NCI-H510A (cell line): ENCODE measurements at places on chromosomes 6 and 20.

DNA sequence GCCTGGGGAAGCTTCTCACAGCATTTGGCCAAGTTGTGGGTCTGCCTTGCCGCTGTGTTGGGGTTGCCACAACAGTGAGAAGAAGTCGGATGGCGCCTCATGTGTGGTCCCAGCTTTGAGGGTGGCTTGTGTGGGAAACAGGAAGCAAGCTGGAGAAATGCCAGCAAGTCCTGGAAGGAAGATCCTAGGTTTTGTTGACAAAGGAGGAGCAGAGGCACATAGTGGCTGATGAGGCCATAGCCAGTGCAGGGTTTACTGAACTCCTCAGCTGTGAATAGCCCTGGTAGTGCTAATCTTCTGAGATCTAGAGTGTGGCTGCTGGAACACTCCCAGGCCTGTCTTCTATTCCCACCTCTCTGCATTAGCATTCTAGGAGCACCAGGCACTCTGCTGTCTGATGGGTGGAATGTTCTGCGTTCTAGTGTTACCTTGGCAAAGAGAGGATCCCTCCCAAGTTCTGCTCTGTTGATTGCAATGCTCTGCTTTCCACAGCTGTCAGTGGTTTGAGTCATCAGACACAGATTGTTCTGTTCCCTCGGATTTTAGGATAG lies 25.2 kb downstream of the SNPH start:
- no peak for DNase-seq

DNA sequence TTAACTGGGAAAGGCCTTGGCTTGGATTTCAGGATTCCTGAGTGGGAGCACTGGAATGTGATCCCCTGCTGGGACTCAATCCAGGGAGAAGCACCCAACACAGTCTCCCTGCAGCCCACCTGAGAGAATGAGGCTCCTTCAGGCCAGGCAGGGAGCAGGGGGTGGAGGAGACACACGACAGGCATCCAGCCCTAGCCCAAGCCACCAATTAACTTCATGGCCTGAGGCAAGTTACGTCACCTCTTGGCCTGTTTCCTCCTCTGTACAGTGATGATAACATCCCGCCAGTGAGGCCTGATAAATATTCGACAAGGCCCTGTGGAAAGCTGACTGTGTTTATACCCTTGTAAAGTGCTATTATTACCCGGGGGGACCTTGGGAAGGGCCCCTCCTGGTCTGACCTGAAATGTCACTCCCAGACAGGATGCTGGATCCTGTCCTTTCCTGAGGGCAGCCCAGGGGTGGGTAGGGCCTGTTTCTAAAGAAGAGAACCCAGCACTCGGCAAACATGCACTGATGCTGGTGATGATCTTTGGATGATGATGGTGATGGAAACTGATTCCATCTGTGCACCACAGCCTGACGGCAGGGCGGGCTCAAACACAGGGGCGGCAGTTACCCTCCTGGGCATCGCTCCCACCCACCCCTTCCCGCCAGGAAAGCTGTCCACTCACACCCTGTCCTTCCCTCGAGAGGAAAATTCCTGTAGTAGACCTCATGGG lies 12.4 kb downstream of the FRS3 start:
- DNase-seq = no peak

DNA sequence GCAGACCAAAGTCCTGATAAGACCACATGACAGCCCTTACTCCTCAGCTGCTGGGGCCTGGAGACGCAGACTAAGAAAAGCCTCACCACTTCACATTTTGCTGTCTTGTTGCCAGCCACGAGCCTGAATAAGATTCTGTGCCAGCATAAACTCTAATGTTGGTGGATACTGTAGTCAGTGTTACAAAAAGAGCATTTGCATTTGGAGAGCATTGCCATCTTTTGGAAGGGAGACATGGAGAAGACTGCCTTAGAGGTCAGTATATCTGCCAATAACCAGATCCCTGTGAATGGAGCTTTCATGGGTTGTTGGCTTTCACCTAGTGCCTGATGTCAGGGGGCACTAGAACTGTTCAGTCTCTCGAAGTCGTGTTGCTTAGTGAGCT lies 315.2 kb downstream of the ZFAND3 start:
- no peak for DNase-seq

GRCh38 chr20:59157961-59158541 lies 5.6 kb upstream of the ZNF831 start:
- no peak for DNase-seq

GRCh38 chr6:1328129-1328800 lies 16.4 kb downstream of the FOXQ1 start:
- no peak for DNase-seq

DNA sequence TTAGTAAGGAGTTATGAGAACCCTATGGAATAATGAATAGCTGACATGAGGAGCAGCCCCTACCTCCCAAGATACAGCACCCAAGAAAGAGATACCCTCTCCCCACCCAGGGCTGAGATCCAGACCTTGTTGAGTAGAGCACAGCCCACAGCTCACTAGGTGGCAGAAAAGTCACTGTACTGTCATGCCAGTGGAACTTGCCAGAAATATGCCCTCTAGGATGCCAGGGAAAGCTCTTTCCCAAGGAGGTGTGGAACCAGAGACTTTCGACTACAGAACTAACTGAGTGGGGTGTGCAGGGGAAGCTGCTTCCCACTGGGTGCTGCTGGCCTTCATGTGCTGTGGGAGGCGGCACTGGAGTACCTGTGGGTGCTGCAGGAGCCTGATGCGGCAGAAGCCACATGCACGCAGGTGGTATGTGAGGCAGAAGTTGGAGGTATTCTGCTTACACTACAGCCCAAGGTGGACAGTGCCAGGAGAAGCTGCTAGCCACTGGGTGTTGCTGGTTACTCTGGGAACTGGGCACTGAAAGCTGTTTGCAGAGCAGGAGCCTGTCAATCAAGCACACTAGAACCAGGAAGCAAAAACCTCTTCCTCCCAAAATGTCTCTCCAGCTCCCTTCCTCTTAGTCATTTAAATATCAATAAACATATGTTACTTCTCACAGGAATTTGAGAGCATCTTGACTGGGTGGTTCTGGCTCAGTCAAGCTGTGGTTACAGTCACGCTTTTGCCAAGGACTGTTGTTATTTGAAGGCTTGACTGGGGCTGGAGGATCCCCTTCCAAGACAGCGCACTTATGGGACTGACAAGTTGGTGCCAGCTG lies 17.8 kb downstream of the ARMC12 start:
- no peak for DNase-seq

DNA sequence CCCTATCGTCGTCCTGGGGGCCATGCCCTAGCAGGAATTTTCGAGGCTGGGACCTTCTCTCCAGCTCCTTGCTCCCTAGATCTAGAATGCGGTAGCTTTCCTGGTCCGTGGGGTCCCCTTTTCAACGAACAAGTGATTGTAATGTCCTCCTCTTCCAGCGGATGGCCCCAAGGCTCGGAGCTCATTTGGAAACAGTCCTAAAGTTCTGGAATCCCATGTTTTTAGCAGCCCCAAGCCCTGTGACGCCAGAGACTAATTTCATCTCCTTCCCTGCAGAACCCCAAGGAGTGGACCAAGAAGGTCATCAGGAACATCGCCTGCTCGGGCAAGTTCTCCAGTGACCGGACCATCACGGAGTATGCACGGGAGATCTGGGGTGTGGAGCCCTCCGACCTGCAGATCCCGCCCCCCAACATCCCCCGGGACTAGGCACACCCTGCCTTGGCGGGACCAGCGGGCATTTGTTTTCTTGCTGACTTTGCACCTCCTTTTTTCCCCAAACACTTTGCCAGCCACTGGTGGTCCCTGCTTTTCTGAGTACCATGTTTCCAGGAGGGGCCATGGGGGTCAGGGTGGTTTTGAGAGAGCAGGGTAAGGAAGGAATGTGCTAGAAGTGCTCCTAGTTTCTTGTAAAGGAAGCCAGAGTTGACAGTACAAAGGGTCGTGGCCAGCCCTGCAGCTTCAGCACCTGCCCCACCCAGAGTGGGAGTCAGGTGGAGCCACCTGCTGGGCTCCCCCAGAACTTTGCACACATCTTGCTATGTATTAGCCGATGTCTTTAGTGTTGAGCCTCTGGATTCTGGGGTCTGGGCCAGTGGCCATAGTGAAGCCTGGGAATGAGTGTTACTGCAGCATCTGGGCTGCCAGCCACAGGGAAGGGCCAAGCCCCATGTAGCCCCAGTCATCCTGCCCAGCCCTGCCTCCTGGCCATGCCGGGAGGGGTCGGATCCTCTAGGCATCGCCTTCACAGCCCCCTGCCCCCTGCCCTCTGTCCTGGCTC lies 48.5 kb downstream of the PYGB start:
- no peak for DNase-seq

GRCh38 chr6:104166055-104166668 lies 693.6 kb downstream of the HACE1 start:
- DNase-seq = no peak

DNA sequence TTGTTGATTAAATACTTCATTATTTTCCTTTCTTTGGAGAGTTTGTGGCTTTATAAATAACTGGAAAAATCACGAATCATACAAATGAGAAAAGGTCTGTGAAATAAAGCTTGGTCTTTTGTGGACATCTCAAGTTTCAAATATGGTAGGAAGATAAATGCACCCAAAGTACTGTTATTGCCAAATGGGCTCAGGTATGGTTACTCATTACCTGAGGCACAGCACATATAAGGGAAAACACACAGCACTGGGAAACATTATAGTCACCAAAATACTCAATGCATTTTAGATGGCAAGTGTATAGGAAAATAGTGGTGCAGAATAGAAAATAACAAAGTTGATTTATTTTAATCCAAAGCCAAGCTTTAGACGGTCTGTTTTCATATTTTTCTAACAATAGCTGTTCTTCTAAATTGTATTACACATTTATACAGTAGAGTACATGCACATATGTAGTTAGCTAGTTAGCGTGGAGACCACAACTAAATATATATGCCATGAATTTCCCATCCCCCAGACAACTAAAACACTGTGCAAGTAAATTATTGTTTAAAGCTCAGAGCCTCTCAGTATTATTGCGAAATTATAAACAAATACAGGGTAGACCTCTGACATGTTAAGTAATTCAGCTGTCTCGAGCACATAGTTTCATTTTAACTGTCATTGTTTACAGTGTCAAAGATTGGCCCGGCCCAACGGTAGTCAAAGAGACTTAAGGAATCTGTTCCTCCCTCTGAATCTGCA lies 336.0 kb downstream of the SYNE1 start:
- DNase-seq = no peak

DNA sequence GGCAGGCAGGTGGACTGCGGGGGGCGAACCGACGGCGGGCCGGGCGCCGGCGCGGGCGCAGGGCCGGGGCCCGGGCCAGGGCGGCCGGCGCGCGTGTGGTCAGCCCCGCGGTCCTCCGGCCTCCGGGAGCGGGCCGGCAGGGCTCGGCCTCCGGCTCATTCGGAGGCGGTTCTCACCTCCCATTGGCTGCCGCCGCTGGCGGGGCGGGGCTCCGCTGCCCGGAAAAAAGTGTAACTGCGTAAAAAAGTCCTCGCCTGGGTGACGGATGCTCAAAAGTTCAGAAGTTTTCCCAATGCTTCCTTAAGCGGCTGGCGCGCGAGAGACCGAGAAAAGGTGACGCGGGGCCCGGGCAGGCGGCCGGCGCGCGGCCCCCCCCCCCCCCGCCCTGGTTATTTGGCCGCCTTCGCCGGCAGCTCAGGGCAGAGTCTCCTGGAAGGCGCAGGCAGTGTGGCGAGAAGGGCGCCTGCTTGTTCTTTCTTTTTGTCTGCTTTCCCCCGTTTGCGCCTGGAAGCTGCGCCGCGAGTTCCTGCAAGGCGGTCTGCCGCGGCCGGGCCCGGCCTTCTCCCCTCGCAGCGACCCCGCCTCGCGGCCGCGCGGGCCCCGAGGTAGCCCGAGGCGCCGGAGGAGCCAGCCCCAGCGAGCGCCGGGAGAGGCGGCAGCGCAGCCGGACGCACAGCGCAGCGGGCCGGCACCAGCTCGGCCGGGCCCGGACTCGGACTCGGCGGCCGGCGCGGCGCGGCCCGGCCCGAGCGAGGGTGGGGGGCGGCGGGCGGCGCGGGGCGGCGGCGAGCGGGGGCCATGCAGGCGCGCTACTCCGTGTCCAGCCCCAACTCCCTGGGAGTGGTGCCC lies at the start of gene FOXC1:
TSS of gene FOXC1 (plus strand) at position 268 of the 849 bp plus-strand sequence. CDS start at position 799, 531 bp downstream.
- no peak for DNase-seq

DNA sequence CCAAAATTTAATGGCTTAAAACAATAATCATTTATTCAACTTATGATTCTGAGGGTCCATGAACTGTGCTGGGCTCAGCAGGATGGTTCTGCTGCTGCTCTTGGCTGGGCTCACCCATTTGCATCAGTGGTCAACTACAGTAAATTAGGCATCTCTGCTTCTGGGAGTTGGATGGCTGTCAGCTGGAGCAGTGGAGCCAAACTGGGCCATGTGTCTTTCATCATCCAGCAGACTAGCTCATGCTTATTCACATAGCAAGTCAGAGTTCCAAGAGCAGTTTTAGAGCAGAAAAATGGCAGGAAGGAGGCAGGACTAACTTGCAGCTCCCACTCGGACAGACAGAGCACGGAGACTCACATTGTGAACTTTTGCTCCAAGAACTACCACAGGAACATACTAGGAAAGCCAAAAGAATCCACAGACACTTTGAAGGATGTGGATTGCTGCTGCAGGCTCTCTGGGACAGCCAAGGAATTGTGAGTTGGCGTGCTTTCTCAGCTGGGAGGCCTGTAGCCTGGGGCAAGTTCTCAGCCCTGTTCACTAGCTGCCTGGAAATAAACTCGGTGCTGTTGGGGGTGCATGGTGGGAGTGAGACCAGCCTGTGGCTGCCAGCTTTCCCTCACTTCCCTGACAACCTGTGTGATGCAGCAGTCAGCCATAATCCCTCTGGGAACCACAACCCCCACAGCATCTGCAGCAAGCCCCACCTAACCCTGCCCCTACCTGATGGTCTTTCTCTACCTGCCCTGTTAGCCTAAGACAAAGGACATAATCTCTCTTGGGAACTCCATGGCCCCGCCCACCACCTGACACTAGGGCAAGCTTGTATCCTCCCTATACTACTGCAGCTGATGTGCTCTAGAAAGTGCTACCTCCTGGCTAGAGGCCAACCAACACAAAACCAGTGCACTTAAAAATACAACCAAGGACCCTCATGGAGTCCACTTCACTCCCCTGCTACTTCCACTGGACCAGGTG lies 129.0 kb downstream of the JPH2 start:
- DNase-seq = peak; percentile 68

DNA sequence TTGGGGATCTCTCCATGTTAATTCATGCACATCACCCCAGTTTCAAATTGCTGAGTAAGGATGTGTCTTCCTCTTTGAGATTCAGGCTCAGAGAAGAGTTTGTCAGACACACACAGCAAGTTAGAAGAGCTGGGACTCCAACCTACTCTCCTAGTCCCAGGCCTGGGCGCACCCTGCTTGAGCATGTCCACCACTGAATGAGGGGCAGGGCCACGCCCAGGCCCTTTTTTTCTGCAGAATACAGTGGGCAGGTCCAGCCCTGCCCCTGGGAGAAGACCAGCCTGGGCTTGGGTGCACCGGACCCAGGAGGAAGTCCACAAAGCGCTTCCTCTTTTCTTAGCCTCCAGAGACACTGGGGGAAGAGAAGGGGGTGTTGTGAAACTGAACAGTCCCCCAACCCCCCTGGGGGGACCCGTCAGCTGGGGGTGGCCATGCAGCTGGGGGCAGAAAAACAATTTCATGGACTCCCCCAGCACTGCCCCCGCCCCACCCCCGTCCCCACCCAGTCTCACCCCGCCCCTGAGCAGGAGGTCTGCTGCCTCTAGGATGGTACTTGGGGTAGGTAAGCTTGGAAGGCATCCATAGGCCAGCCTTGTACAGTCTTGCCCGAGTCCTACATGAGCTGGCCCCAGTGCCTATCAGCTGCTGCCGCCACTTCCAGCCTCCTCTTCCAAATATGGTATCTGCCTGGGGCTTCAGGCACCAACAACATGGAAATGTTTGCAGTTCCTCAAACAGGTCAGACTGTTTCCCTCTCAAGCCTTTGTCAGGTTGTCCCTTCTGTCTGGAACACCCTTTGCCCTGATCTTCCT lies 11.7 kb upstream of the HCK start:
- DNase-seq = no peak
